Cardiac septum (tissue), 1 donor: ENCODE measurements at places on chromosomes 6 and 20. TPM values are rescaled to one million over a fixed set of nuclear protein-coding genes. Genes with fewer than 3 reads are reported as not detected.

Gene SRMS
- total RNA-seq, result not detected

Gene IL17A
- not detected for total RNA-seq

Gene TUBE1
- total RNA-seq, result 21.6 TPM

Gene COX7A2
- total RNA-seq, result 890 TPM

Gene MCCD1
- total RNA-seq, result not detected

Gene RBPJL
- total RNA-seq, result not detected

Gene HSPA12B
- total RNA-seq, result 9.2 TPM

Gene SPATA2
- 4.9 TPM for total RNA-seq

Gene DYNLT2
- total RNA-seq, result 0.83 TPM

DNA sequence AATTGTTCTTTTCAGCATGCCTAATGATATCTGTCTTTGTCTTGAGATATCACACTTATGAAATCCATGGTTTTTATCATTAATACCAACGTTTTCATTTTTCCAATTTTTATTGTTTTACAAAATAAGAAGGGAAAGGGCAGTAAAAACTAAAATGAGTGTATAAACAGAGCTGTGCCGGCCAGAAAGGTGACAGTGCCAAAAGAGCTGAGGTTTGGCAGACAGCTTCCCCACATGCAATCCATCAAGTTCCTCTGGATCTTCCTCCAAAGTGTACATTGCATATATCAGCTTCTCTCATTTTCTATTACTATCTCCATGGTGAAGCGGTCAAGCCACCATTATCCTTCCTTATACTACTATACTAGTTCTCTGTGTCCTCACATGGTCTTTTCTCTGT lies 10.1 kb upstream of the TMEM244 start:
- no peak for DNase-seq

GRCh38 chr6:150922137-150922536 lies 56.6 kb downstream of the MTHFD1L start:
- DNase-seq, result no peak

DNA sequence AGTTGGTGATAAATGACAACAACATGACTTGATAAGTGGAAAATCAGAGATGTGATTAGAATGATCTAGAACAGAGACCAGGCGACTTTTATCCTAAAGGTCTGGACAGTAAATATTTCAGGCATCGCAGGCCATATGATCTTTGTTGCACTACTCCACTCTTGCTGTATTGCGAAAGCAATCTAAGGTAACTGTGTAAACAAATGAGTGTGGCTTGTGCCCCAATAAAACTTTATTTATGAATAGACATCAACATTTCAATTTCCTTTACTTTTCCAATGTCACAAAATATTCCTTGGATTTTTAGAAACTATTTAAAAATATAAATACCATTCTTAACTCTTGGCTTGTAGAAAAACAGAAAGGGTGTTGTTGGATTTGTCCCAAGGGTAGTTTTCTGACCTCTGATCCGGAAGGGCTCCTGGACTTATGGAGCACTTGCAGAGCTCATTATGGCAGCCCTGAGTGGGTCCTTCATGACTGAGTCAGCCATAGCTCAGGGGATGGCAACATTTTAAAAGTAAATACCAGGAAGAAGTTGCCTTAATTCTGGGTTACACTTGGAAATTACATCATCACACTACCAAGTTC lies 34.5 kb downstream of the IL20RA start:
- no peak for DNase-seq

DNA sequence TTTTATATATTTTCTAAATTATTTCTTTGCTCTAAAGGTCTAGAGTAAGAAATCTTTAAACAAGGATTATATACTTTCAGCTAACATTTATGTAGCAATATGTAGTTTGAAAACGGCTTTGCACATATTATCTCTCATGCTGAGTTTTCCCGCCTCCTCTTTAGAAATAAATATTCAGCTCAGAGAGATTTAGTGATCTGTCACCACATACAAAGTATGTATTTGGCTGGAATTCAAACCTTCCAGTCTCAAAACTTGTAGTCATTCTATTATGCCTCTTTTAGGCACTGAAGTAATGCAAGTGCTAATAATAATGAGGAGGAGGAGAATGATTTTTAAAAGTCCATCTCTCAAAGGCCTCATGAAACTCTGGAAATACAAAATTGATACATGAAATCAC lies 525.0 kb downstream of the GRIK2 start:
- DNase-seq, result no peak

GRCh38 chr6:34132486-34133185 lies 13.3 kb downstream of the GRM4 start:
- no peak for DNase-seq

GRCh38 chr6:83592770-83593394 lies 80.5 kb downstream of the PRSS35 start:
- DNase-seq, result no peak

DNA sequence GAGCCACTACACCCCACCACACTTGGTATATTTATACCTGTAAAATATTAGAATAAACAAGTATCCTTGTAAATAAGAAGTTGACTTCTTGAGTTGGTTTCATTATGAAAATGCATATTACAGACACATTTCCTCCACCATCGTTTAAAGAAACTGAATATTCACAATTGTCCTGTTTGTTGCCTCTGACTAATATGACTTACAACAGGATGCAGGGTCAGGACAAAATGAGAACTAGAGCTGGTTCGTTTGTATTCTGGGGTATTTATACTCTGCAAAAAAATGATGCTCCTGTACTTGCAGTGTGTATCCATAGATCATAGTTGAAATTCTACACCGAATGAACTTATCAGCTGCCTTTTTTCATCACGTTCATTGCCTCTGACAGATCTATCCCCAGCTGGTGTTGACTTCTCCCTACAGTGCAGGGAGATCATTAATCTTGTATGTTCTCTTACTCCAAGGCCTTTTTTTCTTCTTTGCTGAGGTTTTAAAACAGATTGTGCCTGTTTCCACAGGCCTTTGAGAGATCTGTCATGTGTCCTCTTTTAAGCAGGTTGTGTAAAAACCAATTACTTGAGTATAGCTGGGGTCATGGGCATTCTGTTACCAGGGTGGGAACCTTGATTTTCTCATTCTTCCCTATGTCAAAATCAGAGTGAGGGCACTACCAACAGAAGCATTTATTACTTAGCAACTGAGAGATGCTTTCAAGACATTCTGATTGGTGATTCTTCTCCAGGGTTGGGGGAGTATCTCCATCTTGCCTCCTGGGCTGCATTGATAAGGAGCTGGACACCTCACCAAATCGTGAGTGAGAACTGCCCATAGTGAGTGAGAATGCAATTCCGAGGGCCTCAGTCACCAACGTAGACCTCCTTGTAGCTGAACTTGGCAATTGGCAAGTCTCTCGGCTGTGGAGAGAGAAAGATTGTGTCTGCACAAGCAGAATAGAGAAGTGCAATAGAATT lies 78.8 kb upstream of the CD83 start:
- no peak for DNase-seq

- DNase-seq, result no peak
Measured at GRCh38 chr20:18712131-18712530, 101.5 kb upstream of the SCP2D1 start.

DNA sequence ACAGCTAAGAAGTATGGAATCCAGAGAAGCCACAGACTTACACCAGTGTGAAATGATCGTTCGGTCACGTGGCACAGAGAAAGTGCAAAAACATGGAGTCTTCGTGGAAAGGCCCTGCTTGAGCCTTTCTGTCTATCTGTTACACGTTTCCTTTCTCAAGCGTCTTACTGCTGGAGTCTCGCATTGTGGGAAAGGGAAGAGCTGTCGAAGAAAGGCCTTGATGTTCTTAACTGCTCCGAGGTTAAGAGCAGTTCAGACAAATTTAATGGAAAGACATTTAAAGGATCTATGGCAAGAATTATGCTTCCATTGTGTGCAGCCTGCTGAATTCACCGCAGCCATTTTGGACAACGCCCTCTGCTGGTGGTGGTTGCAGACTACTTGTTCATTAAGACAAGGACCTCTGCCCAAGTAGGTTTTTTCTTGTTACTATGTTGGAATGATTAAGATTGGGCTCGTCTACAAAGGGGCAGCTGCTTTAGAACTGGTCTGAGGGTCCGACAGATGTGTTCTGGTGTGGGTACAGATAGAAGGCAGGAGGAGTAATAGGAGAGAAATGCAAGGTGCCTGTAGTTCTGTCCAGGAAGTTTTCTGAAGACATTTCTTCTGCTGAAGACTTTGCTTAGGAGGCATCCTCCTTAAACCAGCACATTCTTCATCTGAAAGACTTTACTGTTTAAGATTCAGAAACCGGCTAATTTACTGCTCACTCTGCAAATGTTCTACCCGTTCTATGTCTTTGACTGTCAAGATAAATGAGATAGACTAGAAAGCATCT lies 24.7 kb upstream of the CCN6 start:
- DNase-seq, result peak; percentile 81

GRCh38 chr20:18995455-18995854 lies 181.9 kb downstream of the SCP2D1 start:
- no peak for DNase-seq
